ENCODE measurements at places on chromosomes 7 and 10. TPM values are rescaled to one million over a fixed set of nuclear protein-coding genes. Genes with fewer than 3 reads are reported as not detected.

GRCh38 chr10:62815381-62816075 lies 638 bp downstream of the EGR2 start:
- DNase-seq = peak; percentile 20

Gene SEMA3A
- 9.4 TPM for total RNA-seq

- no peak for DNase-seq
These were observed 10.7 kb upstream of the COBL start for GRCh38 chr7:51327287-51327717.

GRCh38 chr7:16051561-16052255 lies 365.2 kb upstream of the MEOX2 start:
- peak; percentile 74 for DNase-seq

Gene ETV1
- 62.8 TPM for total RNA-seq

GRCh38 chr7:96901822-96902445 lies 103.4 kb upstream of the DLX6 start:
- no peak for DNase-seq

- DNase-seq = no peak
These were observed 13.5 kb upstream of the PCGF5 start for GRCh38 chr10:91206837-91207474.

GRCh38 chr7:121390617-121391016 lies 5.5 kb downstream of the FAM3C start:
- DNase-seq = no peak

Gene TRIP6
- 81.8 TPM for total RNA-seq

DNA sequence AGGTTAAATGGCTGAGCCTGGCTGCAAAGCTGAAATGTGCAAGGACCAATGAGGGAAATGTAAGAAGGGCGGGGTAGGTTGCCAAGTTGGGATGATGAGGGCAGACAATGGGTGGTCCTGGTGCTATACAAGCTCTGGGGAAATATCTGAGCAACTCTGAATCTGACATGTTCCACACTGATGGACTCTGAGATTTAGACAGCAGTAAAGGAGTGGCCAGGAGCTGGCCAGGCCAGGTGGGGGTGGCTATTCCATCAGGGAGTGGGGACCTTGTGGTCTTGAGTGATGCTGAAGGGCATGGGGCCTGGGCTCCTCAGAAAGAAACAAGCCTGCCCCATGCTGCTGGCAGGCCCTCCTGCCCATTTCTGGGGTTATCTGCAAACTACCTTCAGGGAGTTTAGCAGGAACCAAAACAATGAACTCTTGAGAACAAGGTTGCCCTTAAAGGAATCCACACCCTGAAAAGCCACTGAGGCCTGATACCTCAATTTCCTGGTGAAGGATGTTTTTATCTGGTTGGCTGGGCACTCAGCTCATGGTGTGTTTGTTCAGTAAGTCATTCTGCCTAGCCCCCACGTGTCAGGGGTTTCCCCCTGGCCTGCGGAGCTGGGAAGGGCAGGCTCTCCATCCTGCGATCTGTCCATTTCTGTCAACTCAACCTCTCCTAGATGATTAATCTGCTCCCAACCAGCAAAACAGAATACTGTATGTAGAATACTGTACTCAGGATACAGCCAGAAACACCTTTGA lies 143.3 kb upstream of the TNS3 start:
- no peak for DNase-seq

GRCh38 chr7:142089035-142089434 lies 22.5 kb upstream of the MGAM2 start:
- DNase-seq = no peak

Gene PNLIPRP1
- not detected for total RNA-seq

Gene CFAP46
- total RNA-seq = 18.8 TPM

Gene STOX1
- 10.1 TPM for total RNA-seq

Gene DNAH11
- 24.7 TPM for total RNA-seq

DNA sequence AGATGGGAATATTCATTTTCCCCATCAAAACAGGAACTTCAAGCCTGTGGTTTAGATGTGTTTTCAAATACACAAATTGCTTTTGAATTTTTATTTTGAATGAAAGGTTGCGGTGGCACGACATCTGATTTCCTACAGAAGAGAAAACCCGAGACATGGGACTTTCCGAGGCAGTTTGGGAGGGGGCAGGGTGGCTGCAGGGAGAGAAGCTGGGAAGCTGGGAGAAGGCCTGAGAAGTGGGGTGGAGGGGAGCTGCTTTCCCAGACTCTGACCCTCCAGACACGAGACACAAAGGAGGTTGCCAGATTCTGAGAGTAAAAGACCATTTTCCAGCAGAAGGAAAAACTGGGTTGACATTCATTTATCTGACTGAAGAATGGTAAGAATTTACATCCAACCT lies 19.6 kb downstream of the TMEM176A start:
- DNase-seq = no peak

GRCh38 chr10:58554316-58554715 lies 41.6 kb downstream of the BICC1 start:
- no peak for DNase-seq

Gene FZD1
- 17.2 TPM for total RNA-seq

DNA sequence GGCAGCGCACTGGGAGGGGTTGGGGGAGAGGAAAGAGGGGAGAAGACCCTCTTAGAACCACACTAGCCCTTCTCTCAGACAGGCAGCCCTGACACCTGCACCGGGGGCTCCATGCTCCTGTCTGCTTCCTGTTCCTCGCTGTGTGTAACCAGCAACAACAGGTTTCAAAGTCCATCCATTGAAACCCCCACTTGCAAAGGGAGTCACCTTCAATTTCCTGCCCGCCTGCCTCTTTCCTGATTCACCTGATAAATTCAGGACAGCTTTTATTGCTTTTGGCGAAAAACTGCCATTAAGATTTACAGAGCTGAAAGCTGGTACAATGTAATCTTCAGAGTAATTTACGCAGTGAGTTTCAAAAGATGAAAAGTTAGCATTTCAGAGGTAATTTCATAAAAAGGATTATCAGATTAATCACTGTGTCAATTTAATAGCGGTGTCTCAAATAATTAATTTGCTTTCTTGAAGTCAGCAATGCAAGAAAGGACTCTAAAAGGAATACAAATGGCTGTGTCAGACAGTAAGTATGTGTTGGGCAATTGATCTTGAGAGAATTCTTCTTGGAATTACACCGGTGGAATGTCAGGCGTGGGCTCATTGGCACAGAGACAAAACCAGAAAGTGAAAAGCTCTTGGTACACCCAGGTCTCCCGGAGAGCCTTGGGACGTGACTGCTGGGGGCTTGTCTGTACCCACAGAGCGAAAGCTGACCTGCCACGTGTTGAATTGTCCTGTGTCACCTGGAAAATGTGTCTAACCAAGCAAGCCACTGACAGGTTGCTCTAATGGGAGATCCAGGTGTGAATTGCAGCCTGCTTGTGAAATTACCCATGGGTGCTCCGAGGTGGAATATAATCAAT lies 60.7 kb downstream of the TMEM209 start:
- peak; percentile 39 for DNase-seq

GRCh38 chr7:149753375-149754233 lies 19.8 kb downstream of the ZNF467 start:
- peak; percentile 60 for DNase-seq

DNA sequence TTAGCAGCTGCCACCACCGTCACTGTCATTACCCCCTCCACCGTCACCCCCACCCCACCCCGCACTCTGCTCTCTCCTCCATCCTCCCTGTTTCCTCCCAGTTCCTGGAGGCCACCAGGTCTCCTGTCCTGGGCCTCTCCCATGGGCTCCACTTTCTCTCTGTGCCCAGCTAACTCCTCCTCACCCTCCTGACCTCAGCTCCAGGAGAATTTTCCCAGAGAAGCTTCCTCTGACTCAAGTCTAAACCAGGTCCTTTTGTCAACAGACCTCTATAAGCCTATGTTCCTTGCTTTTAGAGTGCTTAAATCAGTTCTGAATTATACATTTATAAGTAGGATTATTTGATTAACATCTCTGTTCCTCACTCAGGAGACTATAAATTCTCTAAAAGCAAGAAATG lies 150.0 kb downstream of the ARHGAP12 start:
- DNase-seq = no peak

DNA sequence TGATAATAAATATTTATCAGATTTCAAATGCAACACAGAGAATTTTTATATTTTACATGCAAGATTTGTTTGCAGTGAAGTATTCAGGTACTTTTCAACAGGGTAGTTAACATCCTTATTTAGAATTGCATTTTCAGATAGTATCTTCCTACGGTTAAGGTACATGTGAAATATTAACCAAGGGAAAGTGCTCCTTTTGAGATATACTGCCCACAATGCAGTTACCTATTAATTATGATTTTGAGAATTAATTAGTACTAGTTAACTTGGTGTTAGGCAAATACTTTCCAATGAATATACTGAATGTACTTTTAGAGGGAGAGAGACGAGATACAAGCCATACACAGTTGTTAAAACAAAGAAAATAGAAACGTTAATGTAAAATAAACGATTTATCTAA lies 206.2 kb upstream of the YAE1 start:
- DNase-seq = no peak

Gene ZNF33B
- 41.2 TPM for total RNA-seq

Gene OR2A12
- not detected for total RNA-seq

Gene CTAGE4
- total RNA-seq = 8.2 TPM

- no peak for DNase-seq
These were observed 109.6 kb downstream of the ACTR3B start for GRCh38 chr7:152869041-152869676.

Gene GNAT3
- total RNA-seq = not detected

Data from lung (tissue), 17 donors.